ENCODE measurements at places on chromosomes 11 and 22. TPM values are rescaled to one million over a fixed set of nuclear protein-coding genes. Genes with fewer than 3 reads are reported as not detected.

- peaks cover 85% of the 10 kb centered on the region for H3K4me1 ChIP-seq
- H3K27me3 ChIP-seq: no peaks in the 10 kb centered on the region
- DNase-seq: peak; percentile 45
- H3K36me3 ChIP-seq: no peaks in the 10 kb centered on the region
Measured at GRCh38 chr11:102470251-102470650, 17.7 kb upstream of the TMEM123 start.

- H3K27me3 ChIP-seq: no peaks in the 10 kb centered on the region
- no peak for DNase-seq
Measured at GRCh38 chr11:71458146-71459070, 5.4 kb downstream of the NADSYN1 start.

- no peaks in the 10 kb centered on the region for H3K36me3 ChIP-seq
- H3K27ac ChIP-seq: no peak overlapping the region
- DNase-seq: no peak
- H3K4me1 ChIP-seq: no peaks in the 10 kb centered on the region
Measured at GRCh38 chr11:38950867-38951266, 2352.8 kb upstream of the RAG2 start.

- no peaks in the 10 kb centered on the region for H3K36me3 ChIP-seq
- no peak overlapping the region for H3K4me3 ChIP-seq
- no peak overlapping the region for H3K27ac ChIP-seq
- no peak for DNase-seq
- H3K4me1 ChIP-seq: peaks cover 27% of the 10 kb centered on the region
Measured at GRCh38 chr22:35835998-35836691, 118.5 kb downstream of the APOL5 start.

Gene ACTN3
- 0.07 TPM for total RNA-seq

Gene NCAM1
- total RNA-seq: not detected

Gene PARVG
- 64.6 TPM for total RNA-seq

Gene LRRC75B
- 0.25 TPM for total RNA-seq

Gene ADAMTS15
- not detected for total RNA-seq

Gene PNPLA5
- total RNA-seq: not detected
